ENCODE measurements at places on chromosomes 3 and 15.
A peak's percentile ranks its signal among the peaks of the same experiment; 100 is the strongest.

- no peak for DNase-seq
Measured at GRCh38 chr15:59185725-59186124, 20.9 kb upstream of the LDHAL6B start.

DNA sequence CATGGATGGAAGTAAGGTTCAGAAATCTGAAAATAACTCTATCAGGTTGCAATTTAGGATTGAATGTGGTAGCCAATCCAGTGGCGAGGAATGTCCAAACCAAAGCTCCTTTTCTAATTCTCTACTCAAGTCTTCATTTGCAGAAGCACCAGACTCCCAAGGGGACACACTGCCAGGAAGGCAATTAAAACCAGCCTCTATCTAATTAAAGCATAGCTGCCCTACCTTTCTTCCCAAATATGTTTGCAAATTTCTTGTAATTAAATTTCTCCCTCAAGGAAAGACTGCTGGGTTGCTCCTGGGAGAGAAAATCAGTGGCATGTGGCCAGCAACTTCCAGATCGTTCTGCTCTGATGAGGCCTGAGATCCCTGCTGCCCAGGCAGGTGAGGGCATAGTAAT is 153.4 kb upstream of the MCTP2 start:
- no peak for DNase-seq

- DNase-seq = peak; percentile 63
Measured at GRCh38 chr3:43632269-43632733, 10.5 kb upstream of the ANO10 start.

DNA sequence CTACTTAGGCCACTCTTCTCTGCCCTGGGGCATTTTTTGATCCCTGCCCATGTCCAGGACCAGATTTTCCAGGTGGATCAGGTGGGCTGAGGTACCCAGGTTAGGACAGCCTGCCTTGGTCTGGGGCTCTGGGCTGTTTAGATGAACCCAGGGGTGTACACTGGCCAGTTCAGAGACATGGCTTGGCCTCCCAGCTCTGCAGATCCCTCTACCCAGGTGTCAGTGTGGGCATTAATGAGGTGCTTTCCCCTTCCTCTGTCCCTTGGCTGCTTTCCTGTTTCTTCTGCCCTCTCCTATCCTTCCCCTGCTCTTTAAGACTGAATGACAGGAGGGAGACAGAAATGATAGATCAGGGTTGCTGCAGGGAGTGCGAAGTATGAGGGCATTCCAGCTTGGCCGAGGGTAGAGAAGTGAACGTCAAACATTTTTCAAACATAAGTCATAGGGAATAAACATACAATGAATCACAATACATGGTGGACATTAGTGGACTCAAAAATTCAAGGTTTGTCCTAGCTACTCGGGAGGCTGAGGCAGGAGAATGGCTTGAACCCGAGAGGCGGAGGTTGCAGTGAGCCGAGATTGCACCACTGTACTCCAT is 30.5 kb downstream of the RTP1 start:
- peak; percentile 83 for DNase-seq

DNA sequence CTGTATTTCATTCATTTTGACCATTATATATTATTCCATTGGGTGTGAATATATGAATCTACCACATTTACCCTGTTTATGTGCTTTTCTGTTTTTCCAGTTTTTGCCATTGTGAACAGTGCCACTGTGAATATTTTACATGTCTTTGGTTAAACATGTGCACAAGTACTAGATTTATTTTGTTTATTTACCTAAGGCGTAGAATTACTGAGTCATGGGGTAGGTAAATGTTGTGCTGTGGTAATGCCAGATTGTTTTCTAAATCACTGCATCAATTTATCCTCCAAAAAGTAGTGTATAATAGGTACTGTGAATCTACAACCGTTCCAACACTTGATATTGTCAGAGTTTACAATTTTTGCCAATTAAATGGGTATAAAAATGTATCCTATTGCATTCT is 362.1 kb upstream of the AGTR1 start:
- DNase-seq = no peak

GRCh38 chr3:79886204-79886603 is 118.4 kb upstream of the ROBO1 start:
- no peak for DNase-seq

GRCh38 chr3:124032311-124032880 is 40.5 kb upstream of the ROPN1 start:
- DNase-seq = no peak

GRCh38 chr3:181009225-181009624 is 19.7 kb upstream of the DNAJC19 start:
- no peak for DNase-seq

DNA sequence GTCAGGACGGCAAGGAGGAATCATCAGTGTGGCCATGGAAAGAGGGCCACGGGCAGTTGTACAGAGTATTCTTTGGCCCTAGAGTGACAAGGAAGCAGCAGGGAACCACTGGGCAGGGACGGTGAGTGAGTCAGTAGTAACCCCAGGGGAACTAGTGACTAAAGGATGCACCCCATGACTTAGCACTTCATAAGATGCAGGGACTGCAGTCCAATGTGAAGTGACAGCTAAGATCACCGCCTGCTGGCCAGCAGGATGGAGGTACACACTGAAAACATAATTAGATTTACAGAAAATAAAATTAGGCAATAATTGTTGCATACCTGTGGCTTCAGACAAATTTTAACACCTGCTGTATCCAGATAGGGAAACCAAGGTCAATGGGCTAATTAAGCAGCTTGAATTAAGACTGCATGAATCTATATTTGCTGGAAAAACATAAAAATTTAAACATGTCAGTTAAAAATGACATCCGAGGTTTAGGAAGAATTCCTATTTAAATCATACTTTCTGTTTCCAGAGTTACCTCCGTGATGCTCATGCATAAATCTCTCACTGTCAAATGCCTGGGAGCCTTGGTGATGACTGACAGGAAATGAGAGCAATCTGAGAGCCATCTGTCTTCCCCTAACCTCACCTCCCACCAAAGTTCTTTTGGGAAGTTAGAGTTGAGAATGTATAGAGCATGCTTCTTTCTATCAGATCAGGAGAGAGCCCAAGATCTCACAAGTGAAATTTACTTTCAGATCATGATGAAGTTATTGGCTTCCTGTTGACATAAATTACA is 56.5 kb downstream of the DCLK3 start:
- DNase-seq = peak; percentile 78

DNA sequence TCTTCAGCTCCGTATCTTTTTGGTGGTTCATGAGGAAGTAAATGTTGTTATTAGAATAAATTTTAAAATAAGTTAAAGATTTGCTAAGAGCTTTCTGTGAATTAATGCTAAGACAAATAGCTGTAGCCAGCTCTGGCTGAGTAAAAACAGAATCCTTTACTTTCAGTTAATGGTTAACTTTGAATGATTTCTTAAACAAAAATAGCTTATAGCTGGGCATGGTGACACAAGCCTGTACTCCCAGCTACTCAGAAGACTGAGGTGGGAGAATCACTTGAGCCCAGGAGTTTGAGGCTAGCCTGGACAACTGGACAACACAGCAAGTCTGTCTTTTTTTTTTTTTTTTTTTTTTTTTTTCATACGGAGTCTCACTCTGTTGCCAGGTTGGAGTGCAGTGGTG is 25.0 kb downstream of the TCAIM start:
- no peak for DNase-seq

DNA sequence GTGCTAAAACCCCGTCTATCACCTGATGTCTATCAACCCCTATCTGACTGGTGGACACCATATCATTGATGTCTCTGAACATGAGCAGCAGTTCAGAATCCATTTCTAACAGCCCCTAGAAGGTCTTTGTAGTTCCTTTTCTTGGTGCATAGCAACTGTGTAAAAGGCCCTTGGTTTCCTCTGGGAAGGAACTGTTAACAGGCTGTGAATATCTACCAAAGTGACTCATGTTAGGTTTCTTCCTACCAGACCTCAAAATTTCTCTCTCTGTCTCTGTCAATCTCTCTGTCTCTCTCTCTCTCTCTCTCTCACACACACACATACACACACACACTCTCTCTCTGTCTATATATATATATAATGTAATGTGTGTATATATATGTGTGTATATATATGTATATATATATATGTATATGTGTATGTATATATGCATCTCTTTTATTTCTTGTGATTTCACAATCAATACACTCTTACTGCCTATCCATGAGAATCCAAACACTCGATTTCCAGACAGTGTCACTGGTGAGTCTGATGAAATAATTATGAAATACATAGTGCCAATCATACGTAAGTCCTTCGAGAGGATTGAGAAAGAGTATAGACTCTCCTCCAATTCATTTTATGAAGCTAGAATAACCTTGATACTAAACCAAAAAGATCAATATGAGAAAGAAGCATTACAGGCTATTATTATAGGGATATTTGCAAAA is 335.9 kb upstream of the SLCO3A1 start:
- no peak for DNase-seq

DNA sequence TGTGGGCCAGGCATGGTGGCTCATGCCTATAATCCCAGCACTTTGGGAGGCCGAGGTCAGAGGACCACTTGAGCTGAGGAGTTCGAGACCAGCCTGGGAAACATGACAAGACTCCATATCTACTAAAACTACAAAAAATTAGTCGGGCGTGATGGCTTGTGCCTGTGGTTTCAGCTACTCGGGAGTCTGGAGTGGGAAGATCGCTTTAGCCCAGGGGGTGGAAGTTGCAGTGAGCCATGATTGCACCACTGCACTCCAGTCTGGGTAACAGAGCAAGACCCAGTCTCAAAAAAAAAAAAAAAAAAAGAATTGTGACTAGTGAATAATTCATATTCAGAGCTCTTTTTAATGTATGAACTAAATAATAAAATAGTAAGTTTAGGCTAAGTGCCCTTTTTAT is 87.8 kb upstream of the TSEN2 start:
- DNase-seq = no peak

GRCh38 chr3:190286014-190286413 is 36.2 kb downstream of the CLDN1 start:
- DNase-seq = no peak

DNA sequence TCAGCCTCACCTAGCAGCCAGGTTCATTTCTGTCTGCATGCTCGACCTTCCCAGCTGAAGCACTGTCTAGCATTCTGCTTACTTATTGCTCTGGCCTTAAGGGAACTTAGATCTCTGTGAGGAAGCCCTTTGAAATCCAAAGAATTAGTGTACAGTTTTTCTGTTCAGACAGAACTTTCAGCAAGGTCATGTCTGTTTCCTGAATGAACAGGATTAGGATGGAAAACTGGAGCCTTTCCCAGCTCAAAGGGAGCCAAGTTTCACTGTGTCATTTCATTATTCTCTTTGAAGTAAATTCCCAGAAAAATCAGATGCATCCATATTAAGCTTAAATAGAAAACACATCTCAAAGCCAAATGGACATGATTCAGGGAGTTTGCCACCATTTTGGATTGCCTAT is 457.3 kb upstream of the KCNMB2 start:
- DNase-seq = no peak

DNA sequence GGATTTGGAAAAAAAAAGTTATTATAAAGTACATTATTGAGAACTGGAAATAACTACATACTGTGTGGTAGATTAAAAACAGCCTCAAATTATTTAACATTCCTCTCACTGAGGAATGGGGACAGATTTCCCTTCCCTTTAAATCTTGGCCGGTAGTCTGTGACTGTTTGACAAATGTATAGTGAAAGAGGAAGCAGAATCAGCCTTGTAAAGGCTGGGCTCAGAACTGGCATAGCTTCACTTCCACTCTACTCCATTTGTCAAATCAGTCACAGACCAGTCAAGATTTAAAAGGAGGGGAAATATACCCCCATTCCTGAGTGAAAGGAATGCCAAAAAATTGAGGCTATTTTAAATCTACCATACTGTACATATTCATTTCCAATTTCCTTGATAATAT is 18.2 kb upstream of the B4GALT4 start:
- no peak for DNase-seq

DNA sequence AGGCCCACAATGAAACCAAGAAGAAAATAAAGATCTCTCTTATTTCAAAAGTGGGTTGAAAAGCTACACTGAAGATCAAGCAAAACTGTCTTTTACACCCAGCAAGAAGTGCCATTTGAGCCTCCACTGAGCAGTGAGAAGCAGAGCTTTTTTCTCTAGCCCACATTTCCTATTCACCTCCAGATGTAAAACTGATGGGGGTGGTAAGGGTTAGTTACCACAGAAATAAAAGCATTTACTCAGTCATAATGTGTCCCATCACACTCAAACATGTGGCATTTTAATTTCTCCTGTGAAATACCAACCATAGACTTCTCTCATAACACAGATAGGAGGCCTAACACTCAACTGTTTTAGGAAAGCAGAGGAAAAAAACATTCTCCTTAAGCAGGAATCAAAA is 21.0 kb downstream of the IFT57 start:
- DNase-seq = no peak

Measured in H54 (cell line).